ENCODE measurements at places on chromosomes 11 and 22. TPM values are rescaled to one million over a fixed set of nuclear protein-coding genes. Genes with fewer than 3 reads are reported as not detected.

The MYO7A gene
- 1.3 TPM for total RNA-seq

The PAFAH1B2 gene
- total RNA-seq = 179 TPM

The MED15 gene
- 59.3 TPM for total RNA-seq

DNA sequence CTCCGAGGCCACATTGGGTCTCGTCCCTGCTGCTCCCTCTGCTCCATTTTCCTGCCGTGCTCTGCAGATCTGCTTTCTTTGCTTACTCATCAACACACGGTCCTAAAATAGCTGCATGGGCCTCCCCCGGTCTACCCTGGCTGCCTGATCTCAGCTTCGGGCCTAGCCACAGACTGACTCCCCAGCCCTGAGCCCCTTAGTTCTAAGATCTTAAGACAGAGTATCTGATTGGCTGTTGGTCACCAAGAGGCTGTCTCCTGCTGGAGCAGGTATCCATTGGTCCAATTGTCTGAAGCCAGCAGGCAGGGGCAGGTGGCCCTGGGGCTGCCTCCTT lies 53.7 kb upstream of the NECTIN1 start:
- no peak for DNase-seq

DNA sequence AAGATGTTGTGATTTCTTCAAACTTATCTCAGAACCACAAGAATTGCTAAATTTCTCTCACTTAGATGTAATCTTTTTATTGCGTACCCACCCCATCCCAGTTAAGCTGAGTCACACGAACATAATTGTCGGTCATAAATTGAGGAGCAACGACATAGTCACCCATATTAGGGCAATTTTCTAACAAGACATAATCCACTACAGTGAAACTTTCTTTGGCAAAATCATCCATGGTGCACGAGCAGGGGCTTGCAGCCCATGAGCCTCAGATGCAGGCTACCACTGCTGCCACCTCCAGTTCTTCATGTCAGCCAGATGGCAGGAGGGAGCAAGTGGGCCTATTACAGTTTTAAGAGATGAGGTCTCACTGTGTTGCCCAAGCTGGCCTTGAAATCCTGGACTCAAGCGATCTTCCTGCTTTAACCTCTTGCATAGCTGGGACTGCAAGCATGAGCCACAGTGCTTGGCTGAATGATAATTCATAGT lies 70.3 kb upstream of the GRK2 start:
- no peak for DNase-seq

DNA sequence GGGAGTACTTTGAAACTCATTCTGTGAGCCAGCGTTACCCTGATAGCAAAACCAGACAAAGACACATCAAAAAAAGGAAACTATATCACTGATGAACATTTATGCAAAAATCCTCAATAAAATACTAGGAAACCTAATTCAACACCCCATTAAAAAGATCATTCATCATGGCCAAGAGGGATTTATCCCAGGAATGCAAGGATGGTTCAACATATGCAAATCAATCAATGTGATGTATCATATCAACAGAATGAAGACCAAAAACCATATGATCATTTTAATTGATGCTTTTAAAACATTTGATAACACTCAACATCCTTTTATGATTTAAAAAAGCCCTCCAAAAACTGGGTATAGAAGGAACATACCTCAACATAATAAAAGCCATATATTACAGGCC lies 19.8 kb downstream of the RRP8 start:
- no peak for DNase-seq

GRCh38 chr22:38733329-38733723 lies 22.5 kb downstream of the SUN2 start:
- DNase-seq = no peak

GRCh38 chr22:30615543-30615954 lies 8.6 kb downstream of the TCN2 start:
- no peak for DNase-seq

- DNase-seq = no peak
Measured at GRCh38 chr11:2094354-2095197, 44.6 kb downstream of the IGF2 start.

GRCh38 chr11:70314730-70315129 lies 44.2 kb downstream of the PPFIA1 start:
- no peak for DNase-seq

DNA sequence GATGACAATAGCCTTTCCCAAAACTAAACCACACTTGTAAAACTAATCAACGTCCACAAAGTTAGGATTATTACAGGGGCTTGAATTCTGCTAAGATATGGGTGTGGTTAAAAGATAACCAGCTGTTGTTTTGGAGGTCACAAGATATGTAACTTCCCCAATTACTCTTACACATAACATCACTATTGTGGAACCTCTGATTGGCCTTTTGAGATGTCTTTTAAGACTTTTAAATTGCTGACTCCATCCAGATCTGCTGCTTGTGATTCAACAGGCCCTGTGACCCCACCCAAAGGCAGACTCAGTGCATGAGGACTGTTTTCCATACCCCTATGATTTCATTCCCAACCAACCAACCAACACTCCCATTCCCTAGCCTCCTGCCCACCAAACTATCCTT lies 893.9 kb downstream of the OPCML start:
- DNase-seq = no peak

DNA sequence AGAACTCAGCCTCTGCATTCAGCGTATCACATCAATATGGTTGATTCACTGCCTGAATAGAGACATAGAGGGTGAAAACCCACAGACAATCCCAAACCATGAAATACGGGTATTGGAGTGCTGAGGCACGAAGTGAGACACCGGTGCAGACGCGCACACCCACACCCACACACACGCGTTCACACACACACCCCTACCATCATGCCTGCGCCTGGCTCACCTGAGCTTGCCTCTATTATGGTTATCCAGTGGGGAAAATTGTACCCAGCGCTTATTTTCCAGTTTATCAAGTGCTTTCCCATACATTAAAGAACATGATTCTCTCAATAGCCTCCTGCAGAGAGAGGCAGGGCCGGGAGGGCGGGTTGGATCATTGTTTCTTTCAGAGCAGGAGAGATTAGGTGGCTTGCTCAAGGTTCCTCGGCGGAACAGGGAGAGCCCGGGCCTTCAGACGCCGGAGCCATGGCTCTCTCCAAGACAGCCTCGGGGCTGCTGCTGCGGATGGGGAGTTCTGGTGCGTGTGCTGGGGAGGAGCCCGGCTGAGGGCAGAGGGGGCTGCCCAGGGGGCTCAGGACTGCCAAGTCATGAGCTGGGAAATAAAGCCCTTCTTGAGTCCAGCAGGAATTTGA lies 78.9 kb upstream of the THY1 start:
- DNase-seq = no peak

DNA sequence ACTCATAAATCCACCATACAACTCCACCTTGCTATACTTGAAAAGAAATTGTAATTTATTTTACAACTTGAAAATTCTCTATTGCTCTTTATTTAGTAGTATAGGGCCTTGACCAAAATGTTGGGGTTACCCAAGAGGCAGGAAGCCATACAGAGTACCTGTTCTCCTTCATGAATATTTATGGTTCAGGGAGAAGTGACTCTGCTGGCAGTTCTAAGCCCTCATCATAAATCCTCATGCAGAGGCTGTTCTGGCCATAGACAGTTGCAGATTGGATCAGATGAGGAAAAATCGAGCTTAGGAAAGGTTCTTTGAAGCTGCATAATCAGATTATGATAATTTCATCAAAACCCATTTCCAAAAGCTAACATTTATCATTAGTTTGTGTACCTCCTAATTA lies 449.4 kb upstream of the TENM4 start:
- no peak for DNase-seq

DNA sequence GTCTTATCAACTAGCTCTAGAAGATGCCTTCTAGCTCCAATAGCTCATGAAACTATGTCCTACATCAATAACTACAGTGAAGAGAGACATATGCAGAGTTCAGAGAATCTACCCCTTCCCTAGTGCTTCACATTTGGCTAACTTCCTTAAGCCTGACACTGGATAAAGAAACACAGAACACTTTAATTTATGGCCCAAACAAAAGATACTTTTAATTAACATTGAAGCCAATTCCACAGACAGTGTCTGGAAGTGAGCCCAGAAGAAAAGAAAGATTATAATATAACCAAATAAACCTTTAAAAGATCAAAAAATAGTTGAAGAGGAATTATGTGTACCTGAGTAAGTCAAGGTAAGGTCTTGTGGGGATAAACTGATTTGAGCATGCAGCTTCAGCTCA lies 255.2 kb downstream of the C11orf87 start:
- DNase-seq = no peak

DNA sequence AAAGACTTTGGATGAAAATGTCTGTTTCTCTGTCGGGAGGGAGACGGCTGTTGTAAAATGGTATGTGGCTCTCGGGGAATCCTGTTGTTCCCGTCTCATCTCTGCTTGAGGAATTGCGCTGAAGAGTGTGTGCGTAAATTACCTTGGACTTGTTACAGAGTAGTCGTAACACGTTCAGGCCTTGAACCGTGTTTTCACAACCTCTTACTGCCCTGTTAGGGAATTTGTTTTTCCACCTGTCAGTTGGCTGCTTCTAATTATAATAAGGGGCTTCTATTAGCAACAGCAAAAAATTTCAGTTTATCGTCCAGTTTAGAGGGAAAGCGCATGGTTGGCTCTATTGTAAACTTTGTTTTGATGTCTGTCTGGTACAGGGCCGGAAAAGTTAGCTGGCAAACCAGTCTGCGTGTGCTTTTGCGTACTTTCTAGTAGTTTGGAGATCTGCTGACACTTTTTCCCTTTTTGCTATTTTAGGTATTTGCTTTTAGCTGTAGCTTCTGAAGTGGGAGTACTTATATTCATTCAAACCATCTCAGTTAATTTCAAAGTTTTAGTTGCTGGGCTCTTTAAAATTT lies 1.5 kb downstream of the HIPK3 start:
- peak; percentile 45 for DNase-seq

GRCh38 chr11:13310443-13310842 lies 32.9 kb downstream of the BMAL1 start:
- DNase-seq = no peak

All from Panc1 (cell line).